ENCODE measurements at places on chromosomes 1 and 21.
A peak's percentile ranks its signal among the peaks of the same experiment; 100 is the strongest.

DNA sequence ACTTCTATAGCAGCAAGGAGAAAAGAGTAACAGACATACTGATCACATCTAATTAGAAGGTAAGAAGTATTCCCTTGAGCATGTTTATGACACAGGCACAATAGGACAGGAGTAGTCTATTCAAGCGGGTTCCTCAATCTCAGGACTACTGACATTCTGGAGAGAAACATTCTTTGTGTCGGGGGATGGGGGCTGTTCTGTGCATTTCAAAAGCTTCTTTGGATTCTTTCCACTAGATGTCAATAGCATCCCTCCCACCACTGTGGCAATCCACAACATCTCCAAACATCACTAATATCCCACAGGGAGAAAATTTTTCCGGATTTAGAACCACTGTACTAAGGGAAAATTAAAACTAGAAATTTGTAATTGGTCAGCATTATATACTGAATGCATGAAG, 56.9 kb downstream of the ADAMTS5 start:
- no peak for DNase-seq

GRCh38 chr1:53413175-53414001, 45.8 kb upstream of the DMRTB1 start:
- DNase-seq: peak; percentile 22

DNA sequence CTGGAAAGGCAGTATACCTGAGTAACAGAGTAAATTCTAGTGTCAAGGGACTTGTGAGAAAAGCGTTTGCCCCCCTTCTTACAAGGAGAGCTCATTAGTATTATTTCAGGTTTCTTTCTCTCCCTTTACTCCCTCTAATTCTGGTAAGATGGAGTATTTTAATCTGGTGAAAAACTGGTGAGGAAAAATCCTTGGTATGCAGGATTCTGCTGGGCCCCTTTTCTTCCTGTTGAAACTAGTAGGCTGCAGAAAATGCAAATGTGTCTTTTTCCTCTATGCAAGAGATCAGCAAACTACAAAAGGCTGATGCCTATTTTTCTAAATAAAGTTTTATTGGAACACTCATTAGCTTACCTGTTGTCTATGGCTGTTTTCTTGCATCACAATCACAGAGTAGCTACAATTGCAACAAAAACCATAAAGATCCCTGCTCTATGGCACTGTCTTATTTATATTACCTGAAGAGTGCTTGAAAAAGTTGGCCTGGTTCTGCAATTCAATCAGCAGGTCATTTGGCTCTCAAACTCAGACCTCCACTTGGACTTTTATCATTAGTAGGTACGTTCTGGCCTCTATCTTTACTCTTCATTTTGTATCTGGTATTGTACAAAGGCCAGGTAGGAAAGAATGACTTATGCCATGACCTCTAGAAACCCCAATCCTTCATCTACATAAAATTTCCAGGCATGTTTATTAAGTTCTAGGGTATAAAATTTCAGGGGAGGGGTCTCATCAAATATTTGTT, 109.6 kb downstream of the AKT3 start:
- DNase-seq: no peak

- DNase-seq: no peak
Observed at GRCh38 chr1:97816927-97817326, 103.9 kb downstream of the DPYD start.

DNA sequence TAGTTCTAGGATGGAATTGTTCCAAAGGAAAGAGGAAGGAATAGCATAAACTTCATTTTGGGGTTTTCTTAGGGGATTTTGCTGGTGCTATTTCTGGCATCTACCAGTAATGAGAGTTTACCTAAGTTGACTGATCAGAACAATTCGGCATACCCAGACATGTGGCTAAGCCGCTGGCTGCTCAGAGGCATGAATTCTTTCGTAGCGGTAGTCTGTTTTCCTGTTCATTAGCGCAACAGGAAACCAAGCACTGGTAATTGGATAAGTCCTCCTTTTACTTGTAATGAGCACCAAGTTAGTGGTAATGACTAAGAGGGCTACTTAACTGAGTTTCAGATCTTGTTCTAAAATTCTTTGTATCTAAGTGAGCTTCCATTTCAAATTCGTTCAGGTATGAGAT, 38.6 kb downstream of the C21orf91 start:
- no peak for DNase-seq

- DNase-seq: no peak
Observed at GRCh38 chr1:222910699-222911098, 95.9 kb downstream of the DISP1 start.
